ENCODE measurements at places on chromosomes 12 and 14.

- peak; percentile 78 for DNase-seq
Observed at GRCh38 chr12:56987551-56988053, 18.7 kb downstream of the ZBTB39 start.

GRCh38 chr12:6183689-6184428, 16.3 kb upstream of the CD9 start:
- no peak for DNase-seq

DNA sequence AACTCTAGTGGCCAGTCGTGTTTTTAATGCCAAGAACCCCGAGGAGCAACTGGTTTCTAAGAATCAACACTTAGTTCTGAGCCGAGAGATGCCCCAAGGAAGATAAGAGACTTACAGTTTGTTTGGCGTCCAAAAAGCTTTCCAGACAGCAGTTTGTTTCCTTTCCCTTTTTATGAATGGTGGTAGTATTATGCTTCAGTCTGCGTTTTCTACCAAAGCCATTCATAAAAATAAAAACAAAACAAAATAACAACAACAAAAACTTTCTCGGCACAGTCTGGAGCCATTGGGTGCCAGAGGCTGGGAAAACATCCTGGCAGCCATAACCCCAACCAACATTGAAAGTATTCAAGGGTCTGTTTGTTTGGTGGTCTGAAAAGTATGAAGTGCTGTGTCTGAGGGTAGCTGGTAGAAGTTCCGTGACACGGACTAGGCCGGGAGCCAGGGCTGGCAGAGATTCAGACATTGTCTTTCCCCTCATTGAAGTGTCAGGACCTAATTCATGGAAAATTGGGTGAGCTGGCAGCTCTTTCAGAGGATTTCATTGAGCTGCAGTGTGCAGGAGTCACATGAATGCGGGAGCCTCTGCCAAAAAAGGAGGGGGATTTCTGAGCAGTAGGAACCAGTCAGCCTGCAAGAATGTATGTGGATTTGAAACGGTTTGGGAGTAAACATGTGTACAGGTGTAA, 124.2 kb downstream of the HMGA2 start:
- peak; percentile 87 for DNase-seq

DNA sequence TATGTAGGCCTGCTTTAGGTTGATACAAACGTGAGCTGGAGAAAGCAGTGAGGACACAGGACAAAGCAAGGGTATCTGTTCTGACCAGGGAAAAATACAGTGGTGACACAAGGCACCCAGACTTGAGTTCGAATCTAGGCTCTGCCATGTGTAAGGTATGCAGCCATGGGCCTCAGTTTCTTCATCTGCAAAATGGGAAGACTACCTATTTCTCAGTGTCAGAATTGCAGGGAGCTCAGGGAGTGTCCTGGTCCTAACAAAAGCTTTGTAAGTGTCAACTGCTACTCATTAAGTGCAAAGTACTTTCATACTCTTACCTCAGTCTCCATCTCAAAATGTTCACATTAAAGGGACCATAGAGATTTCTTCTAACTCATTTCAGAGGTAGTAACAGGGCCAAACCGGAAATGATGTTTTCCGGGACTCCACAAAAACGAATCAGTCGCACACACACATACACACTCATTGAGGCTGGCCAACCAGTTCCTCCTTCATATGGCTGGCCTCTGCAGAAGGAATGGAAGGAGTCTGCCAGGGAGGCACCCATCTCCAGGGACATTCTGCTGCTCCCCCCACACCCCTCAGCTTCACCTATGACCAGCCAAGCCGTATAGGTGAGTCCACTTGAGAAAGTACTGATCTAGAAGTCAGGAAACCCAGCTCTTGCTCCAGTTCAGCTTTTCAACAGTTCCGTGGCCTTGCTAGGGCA, 7.8 kb downstream of the CTDSP2 start:
- no peak for DNase-seq

GRCh38 chr12:53944907-53945847, 6.5 kb downstream of the HOXC13 start:
- DNase-seq: no peak

- DNase-seq: no peak
Observed at GRCh38 chr14:30864934-30865333, 9.4 kb upstream of the COCH start.

DNA sequence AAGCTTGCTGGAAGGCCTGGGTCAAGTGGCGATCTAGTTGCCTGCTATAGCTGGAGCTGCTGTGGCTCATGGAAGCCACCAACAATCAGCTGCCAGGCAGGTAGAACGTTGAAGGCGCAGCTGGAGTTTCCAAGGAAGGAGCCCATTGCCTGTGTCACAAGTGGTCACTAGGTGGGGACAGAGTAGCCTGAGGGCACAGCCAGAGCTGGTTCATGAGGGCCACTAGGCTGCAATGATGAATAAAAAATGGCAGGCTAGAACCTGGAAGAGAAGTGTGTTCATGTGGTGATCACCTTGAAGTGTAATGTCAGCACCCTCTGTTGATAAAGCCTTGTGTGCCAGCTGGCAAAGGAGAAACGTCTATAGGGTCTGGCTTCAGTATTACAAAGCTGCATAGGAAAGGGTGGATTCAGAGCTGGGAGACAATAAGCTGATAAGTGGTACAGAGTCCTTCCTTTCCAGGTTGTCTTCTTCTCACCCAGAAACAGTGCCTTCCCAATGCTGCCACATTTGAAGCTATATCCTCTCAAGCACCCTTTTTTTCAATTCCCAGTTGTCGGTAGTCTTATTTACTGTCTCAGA, 165.8 kb downstream of the EMP1 start:
- DNase-seq: no peak

DNA sequence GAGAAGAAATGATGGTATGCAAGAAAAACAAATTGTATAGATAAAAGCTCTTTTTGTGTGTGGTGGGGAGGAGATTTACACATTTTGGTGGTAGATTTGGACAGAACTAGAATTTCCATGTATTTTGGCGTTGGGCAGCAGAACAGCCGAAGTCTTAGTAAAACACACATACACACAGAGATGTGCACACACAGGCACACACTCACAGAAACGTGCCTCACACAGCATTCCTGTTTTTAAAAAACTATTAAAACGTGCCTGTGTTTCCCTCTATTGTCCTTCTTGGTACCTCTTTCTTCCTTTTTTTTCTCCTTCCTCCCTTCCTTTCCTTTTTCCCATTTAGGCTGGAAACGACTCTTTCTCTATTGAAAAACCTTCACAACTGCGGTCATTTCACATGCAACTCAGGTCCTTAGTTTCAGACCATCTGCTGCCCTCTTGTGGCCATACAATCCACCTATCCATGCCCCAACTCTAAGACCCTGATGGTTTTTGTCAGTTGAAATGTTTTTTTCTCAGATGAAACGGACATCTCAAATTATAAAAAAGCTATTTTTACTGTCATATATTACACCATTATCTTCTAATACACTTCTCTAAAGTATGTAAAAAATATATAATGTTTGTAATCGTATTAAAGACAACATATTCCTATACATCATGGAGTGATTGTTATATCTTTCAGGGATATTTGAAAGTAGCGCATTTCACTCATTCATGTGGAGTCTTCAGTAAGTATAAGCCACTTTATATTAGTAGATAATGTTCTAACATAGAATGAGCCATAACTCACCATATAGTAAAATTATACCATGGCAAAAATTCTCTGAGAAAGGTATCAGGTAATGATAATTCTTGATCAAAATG, 386.7 kb upstream of the NOVA1 start:
- DNase-seq: no peak

GRCh38 chr12:133026996-133027395, 10.3 kb upstream of the ZNF84 start:
- no peak for DNase-seq

DNA sequence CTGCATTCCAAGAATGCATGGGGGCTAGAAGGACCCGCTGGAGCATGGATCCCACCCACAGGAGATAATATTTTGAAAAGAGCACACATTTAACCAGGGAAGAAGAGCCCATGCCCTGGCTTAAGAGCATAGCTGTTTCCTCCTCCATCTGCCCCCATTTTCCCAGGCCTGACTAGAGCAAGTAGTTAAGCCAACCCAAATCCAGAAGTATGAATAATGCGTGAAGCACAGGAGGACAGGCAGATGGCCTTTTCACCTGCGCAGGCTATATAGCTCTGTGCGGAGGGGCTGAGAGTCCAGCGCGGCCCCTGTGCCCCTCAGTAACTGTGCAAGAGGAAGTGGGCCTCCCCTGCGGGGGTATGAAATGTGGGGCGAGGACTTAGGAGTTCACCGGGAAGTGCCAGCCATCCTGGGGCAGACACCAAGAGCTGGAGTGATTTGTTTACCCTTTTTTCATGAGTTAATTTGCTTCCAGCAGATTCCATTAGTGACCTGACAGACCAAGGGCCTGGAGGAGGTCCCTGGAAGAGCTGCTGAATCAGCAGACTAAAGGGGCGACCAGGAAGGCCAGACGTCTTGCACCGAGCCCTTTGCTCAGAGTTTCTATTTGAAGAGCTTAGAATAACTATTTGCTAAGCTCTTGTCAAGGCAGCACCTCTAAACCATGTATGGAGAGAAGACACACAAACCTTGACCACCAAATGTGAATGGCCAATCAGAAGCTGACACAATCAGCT, 37.2 kb downstream of the DPF3 start:
- no peak for DNase-seq

GRCh38 chr12:128079446-128079845, 187.5 kb upstream of the TMEM132C start:
- no peak for DNase-seq

GRCh38 chr14:68576496-68577244, 216.2 kb downstream of the ZFP36L1 start:
- DNase-seq: no peak

Data from muscle of arm (tissue), 14 donors.